NCI-H524 treated with DMSO at 0.1 percent for 48 hours (cell line): ENCODE measurements at places on chromosomes 2 and 18.
A peak's percentile ranks its signal among the peaks of the same experiment; 100 is the strongest.

GRCh38 chr2:1881502-1881901 is 137.2 kb upstream of the PXDN start:
- DNase-seq = no peak

- peak; percentile 75 for DNase-seq
Observed at GRCh38 chr2:54880428-54880827, 157.0 kb downstream of the EML6 start.

DNA sequence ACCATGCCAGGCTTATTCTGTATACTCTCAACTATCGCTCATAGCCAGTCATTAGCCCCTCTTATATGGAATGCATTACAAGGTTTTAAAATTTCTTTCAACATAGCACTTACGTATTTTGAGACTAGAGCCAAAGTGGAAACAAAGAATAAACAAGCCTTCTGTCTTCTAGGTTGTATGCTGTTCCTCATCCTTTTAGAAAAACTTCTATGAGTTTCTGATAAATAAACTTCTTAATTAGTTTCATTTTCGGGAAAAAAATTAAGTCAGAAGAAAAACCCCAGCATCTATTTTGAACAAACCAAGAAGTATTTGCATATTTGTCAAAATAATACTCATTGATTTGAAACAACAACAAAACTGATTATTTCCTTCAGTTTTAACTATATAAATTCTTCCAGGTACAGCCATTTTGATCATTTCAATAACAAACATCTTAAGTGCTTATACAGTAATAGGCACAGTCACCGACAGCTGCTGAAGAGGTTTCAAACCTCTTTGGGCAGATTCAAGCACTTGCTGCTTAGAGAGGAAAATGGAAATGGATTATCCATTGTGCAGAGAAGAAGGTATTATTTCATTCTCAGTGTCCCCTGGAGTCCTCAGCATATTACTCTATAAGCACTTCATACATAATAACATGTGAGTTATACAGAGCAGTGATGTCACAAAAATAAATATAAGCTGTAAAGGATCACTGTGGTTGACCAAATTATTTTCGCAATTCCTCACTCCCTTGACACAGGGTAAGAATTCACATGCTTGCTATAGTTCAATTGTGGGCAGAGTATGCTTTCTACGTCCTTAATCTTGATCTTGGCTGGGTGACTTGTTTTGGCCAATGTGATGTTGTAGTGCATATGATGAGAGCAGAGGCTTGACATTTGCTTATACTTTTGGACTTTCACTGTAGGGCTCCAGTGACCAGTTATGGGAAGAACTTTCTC is 833.8 kb downstream of the TRIB2 start:
- DNase-seq = peak; percentile 87

DNA sequence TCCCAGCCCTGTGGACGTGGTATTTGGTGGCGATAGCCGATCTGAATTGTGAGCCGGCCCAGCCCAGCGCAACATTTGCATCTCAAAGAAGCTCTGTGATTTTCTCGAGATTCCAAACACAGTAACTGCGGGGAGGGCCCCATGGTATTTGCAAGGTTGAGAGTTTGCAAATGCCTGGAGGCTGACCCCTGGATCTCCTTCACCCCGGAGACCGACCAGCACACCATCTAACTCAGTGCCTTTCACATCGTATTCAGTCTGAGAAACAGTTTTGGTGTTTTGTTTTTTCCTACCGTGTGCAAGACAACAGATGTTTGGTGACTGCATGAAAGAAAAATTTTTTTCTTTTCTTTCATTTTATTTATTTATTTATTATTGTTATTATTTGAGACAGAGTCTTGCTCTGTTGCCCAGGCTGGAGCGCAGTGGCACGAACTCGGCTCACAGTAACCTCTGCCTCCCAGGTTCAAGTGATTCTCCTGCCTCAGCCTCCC is 40.3 kb downstream of the MYCN start:
- DNase-seq = no peak

DNA sequence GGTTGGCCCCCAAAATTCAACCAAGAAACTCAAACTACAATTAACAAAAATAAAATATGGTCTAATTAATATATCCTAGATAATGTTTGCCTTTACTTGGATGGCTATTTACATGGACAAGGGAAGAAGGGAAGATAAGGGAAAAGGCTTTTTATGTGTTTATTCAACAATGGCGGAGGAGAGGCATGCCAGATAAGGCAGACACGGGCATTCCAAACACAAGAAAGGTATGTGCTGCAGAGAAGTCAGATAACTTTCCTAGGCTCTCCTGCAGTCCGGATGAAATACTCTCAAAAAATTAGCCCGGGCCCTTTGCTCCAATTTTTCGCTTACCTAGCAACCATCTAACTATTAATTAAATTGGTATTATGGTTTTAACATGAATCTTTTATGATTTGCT is 5.1 kb upstream of the TTR start:
- DNase-seq = no peak

- DNase-seq = no peak
Observed at GRCh38 chr2:67142071-67142470, 255.1 kb upstream of the ETAA1 start.

GRCh38 chr2:138113871-138114525 is 149.7 kb downstream of the HNMT start:
- no peak for DNase-seq

DNA sequence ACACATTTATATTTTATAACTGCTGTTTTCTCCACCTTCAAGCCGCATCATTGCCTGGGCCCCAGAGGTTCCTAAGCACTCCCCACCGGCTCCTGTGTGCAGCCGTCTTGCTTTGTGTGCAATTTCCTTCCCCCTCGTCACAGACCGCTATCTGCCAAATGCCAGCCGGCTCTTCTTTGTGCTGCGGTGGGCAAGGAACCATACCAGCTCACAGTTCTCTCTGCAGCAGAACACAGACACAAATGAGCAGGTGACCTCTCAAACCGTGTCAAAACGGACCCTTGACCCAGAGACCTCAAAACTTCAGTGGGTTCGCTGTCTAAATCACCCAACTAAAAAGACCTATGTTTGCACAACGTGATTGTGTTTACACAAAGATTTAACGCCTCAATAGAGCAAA is 58.2 kb downstream of the KLF7 start:
- DNase-seq = no peak

DNA sequence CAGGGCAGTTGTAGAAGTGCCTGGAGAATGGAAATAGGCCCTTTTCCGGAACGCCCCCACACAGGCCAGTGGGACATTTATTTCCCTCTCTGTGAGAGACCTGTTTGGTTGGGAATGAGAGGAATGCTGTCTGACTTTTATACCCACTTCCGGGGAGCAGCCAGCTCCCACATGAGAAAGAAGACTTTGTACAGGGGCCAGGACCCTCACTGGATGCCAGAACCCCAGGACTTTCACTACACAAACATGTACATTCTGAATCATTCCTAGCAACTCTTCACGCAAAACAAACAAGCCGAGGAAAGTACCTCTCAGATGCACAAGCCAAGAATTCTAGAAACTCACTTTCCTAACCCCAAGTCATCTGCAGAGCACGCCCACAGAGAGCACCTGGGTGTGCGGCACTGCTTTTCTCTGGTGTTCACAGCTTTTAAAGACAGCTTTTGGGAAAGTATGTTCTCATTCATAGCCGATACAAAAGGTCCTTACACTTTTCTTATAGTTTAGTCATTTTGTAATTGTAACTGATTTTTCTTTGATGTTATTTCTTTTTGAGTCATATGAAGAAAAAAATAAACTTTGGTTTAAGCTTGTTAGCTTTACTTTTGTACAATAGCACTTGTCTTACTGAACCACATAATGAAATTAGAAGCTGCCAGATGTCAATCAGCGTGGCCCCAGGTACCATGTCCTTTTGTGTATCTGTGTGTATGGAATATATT is 856.1 kb upstream of the ID2 start:
- no peak for DNase-seq

DNA sequence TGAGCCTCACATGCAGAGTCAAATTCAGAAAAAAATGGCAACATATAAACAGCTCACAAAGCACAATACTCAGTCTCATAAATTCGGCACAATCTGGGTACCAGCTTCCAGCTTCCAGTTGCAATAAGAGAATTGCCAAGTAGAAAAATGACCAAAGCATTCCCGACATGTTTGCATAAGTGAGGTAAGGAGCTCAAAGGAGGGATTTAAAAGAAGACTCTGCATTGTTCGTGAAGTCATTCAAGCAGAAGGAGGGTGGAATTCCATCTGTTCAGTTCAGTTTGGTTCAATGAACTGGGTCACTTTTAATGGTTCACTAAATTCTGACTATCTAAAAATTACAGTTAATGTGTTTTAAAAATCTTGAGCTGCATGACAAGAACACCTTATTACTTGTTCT is 106.7 kb upstream of the KLHL14 start:
- DNase-seq = no peak

DNA sequence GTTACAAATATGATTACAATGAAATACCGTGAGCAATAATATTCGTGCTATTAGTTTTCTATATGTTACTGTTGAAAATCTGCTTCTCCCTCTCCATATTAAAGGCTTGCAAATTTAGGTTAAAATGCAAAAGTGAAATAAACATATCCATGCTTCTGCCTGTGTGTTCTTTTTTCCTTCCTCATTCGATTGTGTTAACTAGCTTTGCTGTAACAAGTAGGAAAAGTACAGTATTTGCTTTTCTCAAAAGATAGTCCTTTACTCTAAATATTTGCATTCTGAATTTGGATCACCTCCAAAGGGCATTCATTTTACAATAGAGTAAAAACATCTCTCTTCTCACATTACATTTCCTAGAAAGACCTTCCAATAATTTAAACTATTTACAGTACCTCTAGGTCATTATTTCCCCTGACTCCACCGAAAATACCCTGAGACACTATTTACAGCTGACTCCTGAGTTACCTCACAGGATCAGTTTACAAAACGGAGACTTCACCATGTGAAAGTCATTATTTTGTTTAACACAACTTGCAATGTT is 835.0 kb upstream of the FANCL start:
- no peak for DNase-seq

- no peak for DNase-seq
Observed at GRCh38 chr18:56910967-56911366, 235.9 kb upstream of the BOD1L2 start.

DNA sequence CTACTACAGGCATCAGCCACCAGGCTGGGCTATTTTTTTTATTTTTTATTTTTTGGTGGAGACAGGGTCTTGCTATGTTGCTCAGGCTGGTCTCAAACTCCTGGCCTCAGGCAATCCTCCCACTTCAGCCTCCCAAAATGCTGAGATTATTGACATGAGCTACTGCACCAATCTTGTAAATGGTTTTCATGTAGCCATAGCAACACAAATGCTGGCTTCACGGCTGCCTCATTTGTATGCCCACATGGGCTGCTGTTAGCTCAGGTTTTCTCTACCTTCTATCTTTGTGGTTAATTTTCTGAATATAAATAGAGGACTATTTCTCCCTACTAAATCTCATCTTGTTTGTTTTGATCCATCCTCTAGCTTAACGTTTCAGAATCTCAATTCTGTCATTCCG is 58.2 kb downstream of the PLEKHM3 start:
- no peak for DNase-seq

- DNase-seq = no peak
Observed at GRCh38 chr18:73780218-73780617, 367.4 kb downstream of the FBXO15 start.

DNA sequence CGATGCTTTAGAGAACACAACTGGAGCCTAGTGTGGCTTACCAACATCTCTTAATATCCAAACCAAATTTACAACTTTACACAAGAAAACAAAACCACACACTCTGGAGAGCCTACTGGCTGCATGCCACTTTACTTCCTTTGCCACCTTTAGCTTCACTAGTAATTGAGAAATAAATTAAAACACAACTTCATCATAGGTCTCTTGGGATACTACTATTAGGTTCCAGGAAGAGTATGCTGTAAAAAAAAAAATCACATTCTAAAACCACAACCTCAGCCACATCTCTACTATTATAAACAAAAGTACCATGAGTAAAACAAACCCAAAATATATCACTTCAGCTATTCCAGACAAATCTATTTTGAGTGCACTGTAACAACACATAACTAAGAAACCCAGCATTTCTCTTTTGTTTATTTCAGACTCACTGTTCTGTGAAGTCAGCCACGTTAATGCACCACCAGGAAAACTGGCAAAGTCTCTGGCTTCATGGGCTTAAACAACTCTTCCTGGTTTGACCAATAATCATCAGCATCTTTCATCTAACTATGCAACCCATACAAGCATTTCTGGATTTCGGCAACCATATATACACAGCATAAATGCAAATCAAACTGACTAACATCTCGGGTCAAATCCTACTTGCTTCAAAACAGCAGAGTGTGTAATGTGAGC is 59.1 kb downstream of the REV1 start:
- DNase-seq = no peak

DNA sequence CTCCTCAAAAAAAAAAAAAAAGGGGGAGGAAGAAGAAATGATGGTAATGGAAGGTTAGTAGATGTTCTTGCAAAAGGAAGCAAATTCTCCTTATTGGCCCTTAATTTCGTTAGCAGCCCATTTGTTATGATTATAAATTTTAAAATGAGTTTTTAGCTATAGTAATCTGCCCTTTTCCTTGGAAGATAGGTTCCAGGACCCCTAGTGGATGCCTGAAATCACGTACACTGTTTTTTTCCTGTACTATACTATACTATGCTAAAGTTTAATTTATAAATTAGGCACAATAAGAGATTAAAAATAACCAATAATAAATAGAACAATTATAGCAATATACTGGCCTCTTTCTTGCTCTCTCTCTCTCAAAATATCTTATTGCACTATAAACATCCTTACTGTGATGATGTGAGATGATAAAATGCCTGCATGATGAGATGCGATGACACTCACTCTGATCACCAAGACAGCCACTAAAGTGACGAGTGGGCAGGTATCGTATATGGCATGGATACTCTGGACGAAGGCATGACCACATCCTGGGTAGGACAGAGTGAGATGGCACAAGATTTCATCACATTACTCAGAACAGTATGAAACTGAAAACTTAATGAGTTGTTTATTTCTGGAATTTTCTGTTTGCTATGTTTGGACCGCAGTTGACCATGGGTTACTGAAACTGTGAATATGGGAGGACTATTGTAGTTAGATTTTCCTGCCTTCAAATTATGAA is 87.2 kb downstream of the KCTD18 start:
- no peak for DNase-seq

GRCh38 chr2:25491003-25491696 is 149.4 kb upstream of the DNMT3A start:
- no peak for DNase-seq

DNA sequence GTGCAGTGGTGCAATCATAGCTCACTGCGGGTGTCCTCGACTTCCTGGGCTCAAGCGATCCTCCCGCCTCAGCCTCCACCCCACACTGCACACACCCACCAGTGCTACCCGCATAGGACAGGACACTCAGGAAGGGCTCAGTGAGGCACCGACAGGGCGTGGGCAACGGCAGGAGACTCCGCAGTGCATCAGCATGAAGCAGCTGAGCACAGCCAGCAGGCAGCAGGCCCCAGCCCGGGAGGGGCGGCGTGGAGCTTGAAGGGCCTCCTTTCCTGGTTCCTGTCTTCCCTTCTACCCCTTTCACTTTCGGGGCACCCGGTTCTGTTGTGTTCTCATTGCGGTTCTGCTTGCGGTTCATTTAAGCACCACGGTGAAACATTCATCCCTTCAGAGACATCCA is 89.8 kb downstream of the ZNF516 start:
- DNase-seq = no peak

- no peak for DNase-seq
Observed at GRCh38 chr18:35653392-35654135, 72.0 kb downstream of the GALNT1 start.
